ENCODE measurements at places on chromosomes 16 and 17.

DNA sequence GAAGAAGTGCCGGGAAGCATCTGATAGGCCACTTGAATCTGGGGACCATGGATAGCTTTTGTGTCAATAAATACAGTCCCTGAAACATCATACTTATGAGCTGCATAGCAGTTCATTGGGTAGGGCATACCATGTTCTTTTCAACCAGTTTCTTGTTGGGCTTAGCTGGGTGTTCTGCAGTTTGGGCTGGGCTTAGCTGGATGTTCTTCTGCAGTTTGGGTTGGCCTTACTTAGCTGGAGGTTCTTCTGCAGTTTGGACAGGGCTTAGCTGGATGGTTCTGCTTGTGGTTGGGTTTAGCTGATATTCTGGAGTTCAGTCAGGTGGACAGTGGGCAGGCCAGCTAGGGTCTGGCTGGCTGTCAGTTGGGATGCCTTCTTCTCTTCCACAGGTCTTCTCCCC, 52.1 kb downstream of the LCMT1 start:
- no peak for DNase-seq

DNA sequence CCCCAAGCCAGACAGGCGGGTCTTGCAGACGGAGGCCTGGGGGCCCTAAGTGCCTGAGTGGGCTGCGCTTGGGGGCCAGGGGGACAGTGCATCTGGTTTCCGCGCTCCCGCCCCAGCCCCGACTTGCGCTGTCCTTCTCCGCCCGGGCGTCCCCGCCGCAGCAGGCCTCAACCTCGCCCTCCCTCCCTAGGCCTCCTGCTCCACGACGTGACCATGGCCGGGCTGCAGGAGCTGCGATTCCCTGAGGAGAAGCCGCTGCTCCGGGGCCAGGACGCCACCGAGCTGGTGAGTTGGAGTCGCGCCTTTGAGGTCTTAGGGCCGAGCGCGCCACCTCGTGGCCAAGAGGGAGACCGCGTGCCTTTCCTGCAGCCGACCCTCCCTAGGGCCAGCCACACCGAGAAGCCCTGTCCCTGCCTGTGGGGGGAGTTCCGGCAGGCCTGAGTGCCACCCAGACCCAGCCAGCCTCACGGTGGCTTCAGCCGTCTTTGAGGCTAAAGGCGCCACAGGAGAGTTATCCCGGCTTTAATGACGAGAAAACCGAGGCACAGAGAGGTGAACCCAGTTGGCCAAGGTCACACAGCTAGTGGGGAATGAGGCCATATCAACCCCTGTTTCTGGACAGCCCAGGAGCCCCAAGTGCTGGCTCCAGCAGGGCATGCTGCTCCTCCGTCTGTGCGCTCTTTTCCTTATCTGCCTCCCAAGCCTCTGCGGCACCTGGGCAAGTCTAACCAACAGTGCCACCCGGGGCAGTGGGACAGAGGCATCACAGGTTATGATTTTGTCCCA, 12.2 kb upstream of the NDRG4 start:
- peak; percentile 88 for DNase-seq

DNA sequence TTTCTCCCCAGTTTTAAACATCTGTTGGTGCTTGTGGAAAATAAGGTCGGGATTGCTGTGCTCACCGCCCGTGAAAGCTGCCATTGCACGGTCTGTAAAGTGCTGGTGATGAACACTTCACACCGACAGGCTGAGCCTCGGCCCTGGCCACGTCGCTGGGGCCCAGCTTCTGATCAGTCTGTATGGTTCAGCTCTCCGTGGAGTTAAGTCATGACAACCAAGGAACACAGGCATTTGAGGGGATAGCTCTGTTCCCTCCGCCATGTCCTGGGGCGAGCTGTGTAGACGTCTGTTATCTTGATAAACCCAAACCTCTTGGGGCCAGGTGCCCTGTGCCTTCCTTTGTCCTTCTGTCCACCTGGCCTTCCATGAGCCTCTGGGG, 110.6 kb downstream of the METRNL start:
- DNase-seq: no peak

DNA sequence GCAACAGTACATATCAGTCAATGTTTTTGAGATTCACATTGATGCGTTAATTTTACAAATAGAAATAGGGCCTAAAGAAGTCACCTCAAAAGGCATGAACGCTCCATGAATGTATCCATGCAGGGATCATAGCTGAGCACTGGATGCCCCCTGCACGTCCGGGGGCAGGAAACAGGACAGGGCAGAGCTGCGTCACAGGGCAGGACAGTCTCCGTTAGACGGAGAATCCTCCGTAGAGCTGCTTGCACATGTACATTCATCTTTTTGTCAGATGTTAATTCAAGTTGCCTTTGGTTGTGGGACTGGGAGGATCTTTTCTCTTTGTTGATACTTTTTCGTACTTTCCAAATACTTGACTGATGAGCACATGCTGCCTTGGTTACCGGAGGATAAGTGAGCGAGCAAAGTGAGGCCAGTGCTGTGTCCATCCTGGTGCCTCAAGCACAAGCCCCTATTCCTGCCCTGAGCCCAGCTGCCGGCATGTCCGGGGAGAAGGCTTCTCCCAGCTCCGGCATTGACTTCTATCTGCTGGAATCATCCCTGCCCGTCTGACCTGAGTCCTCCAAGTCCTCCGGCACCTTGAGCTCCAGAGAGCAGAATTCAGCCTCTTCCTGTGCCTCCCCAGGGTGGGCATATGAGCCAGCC, 15.0 kb downstream of the GAA start:
- no peak for DNase-seq

- DNase-seq: no peak
These were observed 61.6 kb downstream of the TNRC6C start for GRCh38 chr17:78019976-78020716.

- no peak for DNase-seq
These were observed 5.6 kb downstream of the ALOX15 start for GRCh38 chr17:4635823-4636375.

All from COR-L47 (cell line).